Activated CD4-positive, alpha-beta T cell treated with anti-CD3 and anti-CD28 coated beads for 36 hours (primary cell): ENCODE measurements at places on chromosomes 5 and 9.

DNA sequence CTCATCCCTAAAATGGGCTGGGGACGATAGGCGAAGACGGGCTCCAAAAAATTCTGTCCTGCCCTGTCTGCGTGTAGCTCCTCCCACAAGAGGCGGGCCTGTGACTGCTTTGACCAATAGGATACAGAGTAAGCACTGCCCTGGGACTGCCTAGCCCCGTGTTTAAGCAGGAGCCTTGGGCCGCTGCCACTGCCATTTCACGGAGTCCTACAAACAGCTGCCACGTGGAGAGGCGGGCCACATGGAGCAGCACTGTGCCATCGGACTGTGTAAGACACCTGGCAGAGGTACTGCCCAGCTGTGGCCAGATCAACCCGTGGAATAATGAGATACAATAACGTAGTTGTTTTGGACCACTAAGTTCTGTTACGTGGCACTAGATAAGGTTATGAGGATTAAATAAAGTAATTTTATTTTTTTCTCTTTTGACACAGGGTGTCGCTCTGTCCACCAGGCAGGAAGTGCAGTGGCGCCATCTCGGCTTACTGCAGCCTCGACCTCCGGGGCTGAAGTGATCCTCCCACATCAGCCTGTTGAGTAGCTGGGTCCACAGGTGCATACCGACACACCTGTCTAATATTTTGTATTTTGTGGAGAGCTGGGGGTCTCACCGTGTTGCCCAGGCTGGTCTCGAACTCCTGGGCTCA, 87.2 kb downstream of the LMNB1 start:
- DNase-seq: peak; percentile 16

DNA sequence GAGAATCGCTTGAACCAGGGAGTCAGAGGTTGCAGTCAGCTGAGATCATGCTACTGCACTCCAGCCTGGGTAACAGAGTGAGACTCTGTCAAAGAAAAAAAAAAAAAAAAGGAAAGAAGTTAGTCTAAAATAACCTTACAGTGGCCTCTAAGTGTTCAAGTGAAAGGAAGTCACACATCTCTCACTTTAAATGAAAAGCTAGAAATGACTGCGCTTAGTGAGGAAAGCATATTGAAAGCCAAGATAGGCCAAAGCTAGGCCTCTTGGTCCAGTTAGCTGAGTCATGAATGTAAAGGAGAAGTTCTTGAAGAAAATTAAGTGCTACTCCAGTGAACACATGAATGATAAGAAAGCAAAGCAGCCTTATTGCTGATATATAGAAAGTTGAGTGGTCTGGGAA, 38.1 kb downstream of the ITGA1 start:
- DNase-seq: no peak

DNA sequence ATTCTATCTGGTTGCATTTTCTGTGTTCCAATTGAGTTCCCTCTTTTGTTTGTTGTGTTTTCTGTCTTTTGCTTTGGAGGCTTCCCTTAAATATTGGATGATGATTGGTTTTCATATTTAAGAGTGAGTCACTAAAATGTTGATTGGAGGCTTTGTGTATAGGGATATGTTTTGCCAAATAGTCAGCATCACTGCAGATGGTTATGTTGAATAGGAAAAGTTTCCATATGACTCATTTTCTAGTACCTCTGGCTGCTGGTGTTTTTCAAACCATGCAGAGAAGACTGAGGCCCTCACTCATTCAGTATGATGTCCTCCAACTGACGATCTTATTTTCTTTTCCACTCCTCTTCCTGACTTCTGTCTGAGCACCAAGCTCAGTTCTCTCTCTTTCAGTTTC, 1290.0 kb downstream of the EFNA5 start:
- no peak for DNase-seq

DNA sequence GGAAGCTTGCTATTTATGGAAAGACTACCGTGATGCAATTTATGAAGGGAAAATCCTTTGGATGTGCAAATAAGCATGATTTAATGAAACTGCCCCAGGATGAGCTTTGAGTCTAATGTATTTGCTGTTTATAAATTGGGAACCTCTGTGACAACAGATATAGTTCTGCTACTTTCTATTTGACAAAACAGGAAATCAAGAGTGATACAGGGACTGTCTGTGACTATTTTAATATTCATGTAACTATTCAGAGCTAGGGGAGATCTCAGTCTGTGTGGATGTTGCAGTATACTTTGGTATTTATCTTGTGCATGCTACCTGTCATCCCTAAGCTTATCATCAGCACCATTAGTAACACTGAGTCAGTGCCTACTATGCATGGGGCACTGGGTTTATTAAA, 132.1 kb downstream of the PDZD2 start:
- no peak for DNase-seq

DNA sequence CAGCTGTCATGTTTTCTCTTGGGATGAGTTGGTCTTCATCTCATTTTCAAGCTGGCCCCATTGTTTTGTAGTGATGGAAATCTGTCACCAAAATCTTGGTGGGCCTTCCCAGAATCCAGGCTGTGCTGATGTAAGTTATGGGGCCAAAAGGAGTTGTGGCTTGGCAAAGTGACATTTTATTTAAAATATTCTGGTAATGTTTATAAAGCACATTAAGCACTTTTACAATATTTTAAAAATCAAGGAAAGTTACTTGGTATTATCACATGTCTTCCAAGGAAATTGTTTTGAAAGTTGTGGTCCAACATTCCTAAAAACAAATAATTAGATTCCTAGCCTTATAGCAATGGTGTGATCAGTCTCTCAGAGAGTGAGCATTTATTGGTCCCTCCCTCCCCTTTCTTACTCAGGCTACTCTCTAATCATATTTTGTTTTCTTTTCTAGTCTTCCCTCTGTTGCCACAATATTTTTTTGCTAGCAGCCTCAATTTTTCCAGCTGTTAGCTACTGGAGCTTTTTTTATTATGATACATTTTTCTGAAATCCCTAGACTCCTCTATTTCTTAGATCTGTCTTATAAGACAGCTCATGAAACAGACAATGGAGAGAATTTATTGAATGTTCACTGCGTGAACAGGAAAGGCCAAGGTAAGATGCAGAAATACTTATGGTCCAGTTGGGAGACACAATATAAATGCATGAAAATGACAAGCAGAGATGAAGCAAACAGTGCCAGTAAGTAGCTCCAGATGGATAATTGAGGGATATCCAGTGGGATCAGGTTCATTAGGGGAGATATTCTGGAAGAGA, 408.1 kb upstream of the ZNF608 start:
- no peak for DNase-seq

GRCh38 chr9:110707419-110707818, 38.8 kb downstream of the MUSK start:
- DNase-seq: no peak

GRCh38 chr5:56175488-56175887, 57.6 kb downstream of the ANKRD55 start:
- DNase-seq: no peak

GRCh38 chr5:6143523-6143922, 234.8 kb downstream of the MED10 start:
- no peak for DNase-seq

DNA sequence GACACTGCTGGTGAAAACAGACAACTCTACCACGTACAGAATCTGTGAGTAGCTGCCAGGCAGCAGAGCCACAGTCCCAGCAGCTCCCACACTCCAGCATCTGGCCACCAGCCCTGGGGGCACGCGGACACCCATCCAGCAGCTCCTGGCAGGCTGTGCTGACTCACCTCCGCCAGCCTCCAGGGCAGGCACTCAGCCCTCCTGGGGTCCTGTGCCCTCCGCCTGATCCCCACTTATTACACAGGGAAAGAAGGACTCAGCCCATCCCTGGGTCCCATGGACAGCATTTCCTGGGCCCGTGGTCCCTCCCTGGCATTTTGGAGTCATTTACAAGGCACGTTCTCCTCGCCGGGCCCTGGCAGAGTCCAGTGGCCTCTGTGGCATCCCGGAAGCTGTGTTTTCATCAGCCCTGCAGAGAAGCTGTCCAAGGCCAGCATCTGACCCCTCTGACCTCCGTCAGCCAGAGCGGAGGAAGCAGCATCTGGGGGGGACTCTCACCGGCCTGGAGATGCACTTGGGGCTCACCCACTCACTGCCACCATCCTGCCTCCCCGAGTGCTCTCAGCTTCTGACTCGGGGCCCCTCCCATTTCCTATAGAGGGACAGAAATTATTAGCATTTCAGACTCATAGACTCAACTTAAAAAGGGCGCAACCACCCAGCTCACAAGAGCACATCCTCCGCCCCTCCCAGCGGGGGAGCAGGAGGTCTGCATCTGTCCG, 21.6 kb downstream of the PAEP start:
- DNase-seq: no peak

DNA sequence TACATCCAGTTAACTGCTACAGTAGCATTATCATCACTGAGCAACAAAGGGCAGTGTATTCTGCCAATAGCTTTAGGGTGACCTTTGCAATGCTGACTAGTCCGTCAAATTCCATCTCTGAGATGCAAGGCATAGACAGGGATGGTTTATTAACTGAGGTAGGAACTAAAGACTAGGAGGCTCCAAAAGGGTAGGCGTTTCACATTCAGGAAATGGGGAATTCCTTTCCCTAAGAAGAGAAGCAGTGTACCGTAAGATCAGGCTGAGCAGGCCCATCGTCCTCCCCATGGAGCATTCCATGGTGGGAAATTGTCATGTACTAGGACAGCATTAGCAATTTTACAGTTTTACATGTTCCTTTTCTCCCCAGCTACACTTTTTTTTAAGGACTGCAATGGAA, 157.7 kb downstream of the BNC2 start:
- DNase-seq: no peak

DNA sequence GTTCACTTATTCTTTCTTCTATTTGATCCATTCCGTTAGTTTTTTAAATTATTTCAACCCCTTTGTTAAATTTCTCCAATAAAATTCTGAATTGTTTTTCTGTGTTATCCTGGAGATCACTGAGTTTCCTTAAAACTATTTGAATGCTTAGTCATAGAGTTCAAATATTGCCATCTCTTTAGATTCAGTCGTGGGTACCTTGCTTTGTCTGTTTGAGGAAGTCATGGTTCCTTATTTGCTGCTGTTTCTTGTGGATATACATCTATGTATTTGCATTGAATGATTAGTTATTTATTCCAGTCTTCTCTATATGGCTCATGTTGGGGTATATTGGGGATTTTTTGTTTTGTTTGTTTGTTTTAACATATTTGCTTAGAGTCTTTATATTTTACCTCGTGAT, 80.6 kb downstream of the HINT1 start:
- DNase-seq: no peak

GRCh38 chr9:37466037-37466709, 923 bp upstream of the ZBTB5 start:
- peak; percentile 47 for DNase-seq

GRCh38 chr9:14094491-14094890, 219.4 kb downstream of the NFIB start:
- no peak for DNase-seq

DNA sequence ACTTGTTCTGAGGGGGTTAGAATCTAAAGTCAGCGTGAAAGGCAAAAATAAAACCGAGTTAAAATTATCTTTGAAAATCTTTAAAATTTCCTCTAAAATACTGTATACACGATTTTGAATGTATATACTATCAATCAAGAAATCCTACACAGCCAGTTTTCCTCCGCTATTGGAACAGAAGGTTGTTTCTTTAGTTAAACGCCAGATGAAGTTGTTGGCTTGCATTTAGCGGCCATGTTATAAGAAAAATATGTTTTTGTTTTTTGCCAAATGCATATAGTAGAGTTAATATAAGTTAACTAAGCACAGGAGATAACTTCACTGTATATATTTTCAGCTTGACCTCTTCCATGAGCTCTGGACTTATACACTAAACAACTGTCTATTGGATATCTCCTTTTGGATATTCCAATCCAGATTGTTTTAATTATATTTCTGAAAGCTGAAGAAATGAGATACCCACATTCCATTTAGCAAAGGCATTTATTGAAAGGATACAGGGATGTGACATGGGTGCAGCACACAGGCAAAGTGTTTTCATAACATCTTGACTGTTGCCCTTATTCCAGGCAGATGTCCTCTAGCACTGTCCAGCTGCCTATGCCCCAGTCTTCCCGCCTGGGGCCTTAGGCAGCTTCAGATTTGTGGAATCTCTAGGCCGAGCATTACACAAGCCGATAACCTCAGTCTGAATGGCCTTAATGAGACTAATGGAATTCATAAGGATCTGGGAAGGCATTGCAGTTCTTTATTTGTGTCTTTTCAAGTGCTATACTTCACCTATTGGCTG, 10.0 kb upstream of the ATG10 start:
- no peak for DNase-seq

- no peak for DNase-seq
These were observed 440.3 kb downstream of the PLK2 start for GRCh38 chr5:58019614-58020013.

GRCh38 chr5:111537141-111538024, 25.0 kb upstream of the STARD4 start:
- DNase-seq: no peak

DNA sequence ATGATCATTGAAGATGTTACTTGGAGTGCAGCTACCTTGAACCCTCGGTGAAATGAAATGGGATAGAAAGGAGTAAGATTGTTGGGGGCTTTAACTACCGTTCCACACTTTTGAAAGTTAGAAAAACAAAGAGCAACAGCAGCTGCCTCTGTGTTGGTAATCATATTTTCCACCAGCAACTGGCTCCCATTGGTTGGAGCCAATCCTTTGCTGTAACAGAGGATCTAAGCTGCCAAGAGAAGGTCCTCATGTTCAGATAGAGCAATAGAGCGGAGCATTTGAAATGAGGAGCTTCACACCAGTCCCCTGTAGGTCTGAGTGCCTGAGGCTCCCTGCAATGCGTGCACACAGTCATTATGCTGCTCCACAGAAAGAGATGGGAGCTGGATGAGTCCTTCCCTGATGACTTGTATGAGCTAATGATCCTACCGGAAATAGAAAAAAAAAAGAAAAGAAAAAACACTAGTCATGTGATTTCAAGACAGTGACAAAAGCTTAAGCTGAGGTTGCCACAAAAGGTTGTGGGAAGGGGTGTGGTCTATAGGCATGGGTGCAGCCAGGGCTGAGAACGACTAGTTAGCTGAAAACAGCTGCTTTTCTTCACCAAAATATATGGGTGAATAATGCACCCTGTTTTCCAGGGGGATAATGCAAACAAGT, 300.7 kb downstream of the MLLT3 start:
- DNase-seq: peak; percentile 71

DNA sequence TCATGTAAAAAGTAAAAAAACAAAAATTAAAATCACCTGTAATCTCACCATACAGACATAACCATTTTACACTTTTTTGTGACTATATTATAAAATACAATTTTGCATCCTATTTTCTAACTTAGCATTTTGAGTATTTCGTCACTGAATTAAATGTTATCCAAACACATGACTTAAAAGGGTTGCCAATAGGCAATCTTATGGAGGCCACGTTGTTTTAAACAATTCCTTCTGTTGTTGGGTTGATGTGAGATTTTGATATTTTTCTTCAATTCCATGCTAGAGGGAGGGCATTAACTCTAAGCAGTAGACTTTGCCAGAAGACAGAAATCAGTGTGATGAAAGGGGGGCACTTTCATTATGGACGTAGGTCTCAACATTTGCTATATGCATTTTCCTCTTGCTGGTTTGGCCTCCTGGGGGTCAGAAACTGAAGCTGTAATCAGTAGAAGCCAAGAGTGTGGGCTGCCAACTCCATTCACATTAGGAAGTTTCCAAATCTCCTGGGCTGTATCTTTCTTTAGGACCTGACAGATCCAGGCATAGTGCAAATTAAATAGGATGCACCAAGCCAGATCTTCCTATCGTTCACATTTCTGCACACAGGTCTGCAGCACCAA, 614.2 kb upstream of the CLINT1 start:
- DNase-seq: no peak
